ENCODE measurements at places on chromosomes 11 and 22.

GRCh38 chr22:31127181-31127772, 4.5 kb downstream of the INPP5J start:
- DNase-seq = no peak

DNA sequence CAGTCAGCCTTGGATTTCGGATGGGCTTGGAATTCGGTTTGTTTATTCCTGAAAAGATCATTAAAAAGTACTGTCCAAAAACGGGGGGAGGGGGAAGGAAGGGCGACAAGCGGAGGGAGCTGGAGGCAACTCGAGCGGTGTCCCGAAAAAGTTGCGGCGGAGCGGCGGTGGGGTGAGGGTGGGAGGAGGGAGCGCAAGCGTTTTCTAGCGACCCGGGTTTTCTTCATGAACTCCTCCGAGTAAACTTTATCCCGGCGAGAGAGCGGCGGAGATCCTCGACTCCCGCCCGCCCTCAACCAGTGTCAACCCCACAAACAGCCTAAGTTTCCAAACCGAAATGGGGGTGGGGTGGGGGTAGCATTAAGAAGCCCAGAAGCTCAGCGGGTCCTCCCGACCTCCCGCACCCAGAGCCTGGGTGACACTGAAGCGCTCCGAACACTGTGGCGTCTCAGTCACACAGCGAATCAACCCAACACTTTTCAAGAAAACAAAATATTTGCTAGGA, 133.0 kb upstream of the C11orf58 start:
- no peak for DNase-seq

- DNase-seq = no peak
These were observed 97.0 kb upstream of the TOP3B start for GRCh38 chr22:22079404-22080148.

- no peak for DNase-seq
These were observed 165.6 kb downstream of the DBX1 start for GRCh38 chr11:19994672-19995071.
